ENCODE measurements at places on chromosomes 3 and 15.

- DNase-seq: no peak
Measured at GRCh38 chr3:128309026-128309425, 155.7 kb downstream of the EEFSEC start.

DNA sequence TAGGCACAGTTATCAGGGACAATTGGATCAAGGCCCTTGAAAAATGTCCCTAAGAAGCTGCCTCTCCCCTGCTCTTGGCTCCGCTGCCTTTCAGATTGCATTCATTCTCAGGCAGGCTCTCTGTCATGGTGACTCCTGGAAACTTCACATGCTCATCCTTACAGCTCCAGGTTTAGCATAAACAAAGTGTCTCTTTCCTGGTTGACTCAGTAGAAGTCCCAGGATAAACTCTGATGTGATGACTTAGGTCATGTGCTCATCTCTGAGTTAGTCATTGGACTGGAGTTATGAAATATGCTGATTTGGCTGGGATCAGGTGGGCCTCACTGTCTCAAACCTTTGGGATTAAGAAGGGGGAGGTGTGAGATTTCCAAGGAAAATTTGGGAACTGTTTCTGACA, 243.8 kb downstream of the ZNF621 start:
- no peak for DNase-seq

DNA sequence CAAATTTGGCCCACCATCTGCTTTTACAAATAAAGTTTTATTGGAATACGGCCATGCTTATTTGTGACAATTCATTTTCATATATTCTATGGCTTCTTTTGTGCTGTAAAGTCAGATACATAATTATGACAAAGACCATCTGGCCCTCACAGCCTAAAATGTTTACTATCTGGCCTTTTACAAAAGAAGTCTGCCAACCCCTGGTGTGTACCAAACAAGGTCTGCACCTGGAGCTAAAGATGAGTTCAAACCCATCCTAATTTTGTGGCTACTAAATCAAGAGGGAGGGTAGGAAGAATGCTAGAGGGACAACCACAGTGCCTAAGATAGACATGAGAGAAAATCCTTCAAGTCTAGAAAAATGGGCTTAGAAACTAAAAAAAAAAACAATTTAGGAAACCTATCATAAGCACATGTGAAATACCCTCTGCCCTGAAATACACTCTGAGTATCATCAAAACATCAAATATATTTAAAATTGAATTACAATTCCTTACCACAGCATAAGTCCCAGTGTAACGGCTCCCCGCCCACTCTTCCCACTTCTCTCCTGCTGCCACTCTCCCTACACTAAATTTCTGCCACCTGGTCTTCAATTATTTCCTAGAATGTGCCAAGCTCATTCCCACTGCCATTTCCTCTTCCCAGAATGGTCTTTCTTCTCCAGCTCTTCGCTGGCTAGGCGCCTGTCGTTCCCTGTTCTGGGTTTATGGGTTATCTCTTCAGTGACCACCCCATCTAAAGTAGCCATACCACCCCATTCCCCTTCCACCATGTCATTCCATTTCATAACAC, 950.7 kb upstream of the CFAP20DC start:
- no peak for DNase-seq

GRCh38 chr3:53267766-53268165, 11.9 kb upstream of the TKT start:
- DNase-seq: no peak

- no peak for DNase-seq
Measured at GRCh38 chr3:112053229-112053628, 18.7 kb downstream of the TMPRSS7 start.

DNA sequence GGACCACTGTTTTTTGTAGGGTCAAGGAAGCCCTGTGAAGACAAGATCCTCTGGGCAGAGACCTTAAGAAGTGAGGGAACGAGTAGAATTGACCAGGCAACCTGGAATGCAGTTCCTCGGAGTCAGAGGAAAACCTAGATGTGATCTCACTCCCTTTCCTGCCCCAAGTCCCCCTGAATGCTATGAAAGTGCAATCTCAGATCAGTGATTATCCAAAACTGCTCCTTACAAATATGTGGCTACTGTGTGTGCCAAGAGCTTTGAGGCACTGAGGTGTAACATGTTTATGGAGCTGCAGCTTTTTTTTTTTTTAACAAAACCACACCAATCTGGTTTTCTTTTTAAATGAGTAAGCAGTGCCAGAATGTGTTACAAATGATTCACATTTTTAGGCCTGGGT, 35.8 kb downstream of the THSD4 start:
- DNase-seq: no peak

- DNase-seq: no peak
Measured at GRCh38 chr15:97061392-97061791, 730.9 kb downstream of the NR2F2 start.

- DNase-seq: peak; percentile 78
Measured at GRCh38 chr3:112642912-112643506, 2.1 kb upstream of the CCDC80 start.

DNA sequence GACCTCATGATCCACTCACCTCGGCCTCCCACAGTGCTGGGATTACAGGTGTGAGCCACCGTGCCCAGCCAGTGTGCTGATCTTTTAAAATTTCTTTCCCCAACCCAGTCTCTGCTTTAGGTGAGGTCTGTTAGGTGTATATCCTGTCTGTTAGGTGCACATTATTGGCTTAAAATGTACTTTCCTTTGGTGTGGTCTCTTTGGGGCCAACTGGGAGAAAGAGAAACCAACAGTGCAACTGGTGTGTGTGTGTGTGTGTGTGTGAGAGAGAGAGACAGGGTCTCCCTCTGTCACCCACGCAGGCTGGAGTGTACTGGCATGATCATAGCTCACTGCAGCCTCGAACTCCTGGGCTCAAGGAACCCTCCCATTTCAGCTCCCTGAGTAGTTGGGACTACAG, 50.3 kb upstream of the GNB5 start:
- no peak for DNase-seq

- no peak for DNase-seq
Measured at GRCh38 chr15:53549697-53550305, 209.7 kb downstream of the WDR72 start.
